ENCODE measurements at places on chromosomes 1 and 21.

GRCh38 chr1:43936431-43937151, 3.0 kb downstream of the ARTN start:
- no peak for DNase-seq

DNA sequence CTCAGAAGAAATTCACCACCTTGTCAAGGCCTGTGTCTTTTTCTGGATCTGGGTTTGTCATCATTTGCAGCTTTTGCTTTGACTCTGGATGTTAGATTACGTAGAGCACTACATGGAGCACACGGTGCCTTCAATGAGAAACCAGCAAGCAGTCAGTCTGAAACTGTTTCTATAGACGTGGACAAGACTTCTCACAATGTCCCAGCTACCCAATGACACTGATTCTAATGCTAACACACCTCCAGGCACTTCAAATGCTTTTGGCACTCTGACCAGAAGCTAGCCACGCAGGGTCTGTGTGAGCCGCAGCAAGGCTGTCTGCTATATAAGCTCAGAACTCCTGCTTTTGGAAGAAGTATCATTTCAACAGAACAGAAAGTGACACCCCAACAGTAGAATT, 38.2 kb downstream of the ITPKB start:
- DNase-seq, result no peak

- no peak for DNase-seq
These were observed 1.4 kb upstream of the PTPRF start for GRCh38 chr1:43529206-43529731.

GRCh38 chr1:99728494-99729235, 37.8 kb downstream of the FRRS1 start:
- DNase-seq, result no peak

- DNase-seq, result no peak
These were observed 27.5 kb upstream of the ZFP69B start for GRCh38 chr1:40422630-40423263.

DNA sequence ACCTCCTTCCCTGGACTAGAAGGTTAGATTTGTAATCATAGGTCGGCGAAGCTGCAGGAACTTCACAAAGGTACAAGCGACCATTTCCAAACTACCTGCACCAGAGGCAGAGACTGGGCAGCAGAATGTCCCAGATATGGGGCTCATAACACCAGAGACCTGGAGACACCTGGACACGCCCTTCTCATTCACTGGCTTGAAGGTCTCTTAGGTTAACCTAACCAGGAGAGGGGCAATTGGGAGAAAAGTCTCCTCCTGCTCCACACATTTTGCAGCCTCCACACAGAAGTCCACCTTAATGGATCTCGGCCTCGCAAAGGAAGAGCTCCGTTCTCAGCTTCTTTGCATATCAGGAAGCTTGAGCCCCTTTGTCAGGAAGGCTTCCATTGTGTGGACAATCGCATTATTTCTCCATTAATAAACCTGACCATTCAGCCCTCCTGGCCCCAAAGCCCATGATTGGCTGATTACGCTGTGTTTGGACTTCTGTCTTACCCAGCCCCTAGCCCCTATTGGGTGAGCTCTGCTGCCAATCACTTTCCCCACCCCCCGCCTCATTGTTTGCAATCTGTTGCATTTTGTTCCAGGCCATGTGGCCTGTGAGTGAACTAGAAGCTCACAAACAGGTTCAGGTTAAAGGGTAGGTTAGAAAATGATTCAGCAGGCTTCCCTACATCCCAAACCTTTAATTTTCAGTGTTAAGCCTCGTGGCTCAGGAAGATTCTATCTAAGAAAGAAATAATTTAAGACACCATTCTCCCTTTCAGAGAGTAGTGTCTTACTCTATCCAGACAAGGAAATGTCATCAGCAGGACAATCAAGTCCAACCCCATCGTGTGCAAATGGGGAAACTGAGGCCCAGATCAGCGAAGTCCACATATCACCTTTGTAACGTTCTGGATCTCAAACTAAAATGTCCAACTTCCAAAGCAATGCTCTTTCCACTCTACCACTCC, 2.8 kb downstream of the MYCL start:
- DNase-seq, result no peak

GRCh38 chr1:68111519-68112436, 61.4 kb upstream of the DIRAS3 start:
- DNase-seq, result no peak

- no peak for DNase-seq
These were observed 316.2 kb downstream of the HMCN1 start for GRCh38 chr1:186050360-186050759.

DNA sequence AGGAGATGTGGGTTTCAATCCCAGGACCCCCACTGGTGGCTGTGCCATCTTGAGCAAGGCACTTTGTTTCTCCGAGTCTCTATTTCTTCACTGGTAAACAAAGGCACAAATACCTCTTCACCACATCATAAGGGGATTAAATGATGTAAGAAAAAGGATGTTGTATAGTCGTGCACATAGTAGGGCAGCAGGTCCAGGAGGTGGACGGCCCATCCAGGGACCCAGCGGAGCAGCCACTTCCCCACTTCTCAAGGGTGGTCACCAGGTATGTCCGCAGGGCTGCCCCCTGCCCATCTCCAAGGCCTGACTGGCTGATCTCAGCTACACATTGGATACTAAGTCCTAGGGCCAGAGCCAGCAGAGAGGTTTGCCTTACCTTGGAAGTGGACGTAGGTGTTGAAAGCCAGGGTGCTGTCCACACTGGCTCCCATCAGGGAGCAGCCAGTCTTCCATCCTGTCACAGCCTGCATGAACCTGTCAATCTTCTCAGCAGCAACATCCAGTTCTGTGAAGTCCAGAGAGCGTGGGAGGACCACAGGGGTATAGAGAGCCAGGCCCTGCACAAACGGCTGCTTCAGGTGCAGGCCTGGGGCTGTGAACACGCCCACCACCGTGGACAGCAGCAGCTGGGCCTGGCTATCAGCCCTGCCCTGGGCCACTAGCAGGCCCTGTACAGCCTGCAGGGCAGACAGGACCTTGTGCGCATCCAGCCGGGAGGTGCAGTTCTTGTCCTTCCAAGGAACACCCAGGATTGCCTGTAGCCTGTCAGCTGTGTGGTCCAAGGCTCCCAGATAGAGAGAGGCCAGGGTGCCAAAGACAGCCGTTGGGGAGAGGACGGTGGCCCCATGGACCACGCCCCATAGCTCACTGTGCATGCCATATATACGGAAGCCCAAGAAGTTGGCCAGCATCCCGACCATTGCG, 4.0 kb downstream of the AGT start:
- DNase-seq, result no peak

DNA sequence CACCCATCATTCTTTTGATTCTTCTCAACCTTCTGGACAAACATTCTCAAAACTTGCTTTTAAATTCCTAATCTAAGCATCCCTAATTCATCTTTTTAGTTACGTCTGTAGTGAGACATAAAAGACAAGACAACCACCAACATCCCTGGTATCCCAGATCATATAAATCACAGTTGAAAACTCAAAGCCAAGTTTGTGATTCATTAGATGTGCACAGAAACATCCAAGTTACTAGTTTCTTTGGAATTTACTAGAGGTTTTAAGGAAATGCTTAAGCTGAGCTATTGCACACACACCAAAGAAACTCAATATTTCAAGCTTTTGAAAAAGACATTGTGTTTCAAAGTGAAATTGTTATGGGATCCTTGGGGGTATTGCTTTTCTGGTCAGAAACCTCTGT, 47.6 kb downstream of the ATP6V1G3 start:
- no peak for DNase-seq

DNA sequence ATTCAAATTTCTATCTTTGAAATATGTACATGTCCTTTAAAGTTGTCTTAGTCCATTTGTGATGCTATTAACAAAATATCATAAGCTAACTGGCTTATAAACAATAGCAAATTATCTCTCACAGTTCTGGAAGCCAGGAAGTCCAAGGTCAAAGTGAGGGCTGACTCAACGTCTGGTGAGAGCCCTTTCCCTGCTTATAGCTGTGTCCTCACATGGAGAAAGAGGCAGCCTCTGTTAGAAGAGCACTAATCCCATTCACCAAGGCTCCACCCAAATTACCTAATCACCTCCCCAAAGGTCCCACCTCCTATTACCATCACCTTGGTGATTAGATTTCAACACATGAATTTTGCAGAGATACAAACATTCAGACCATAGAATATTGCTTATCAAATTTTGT, 450.1 kb upstream of the BEND5 start:
- DNase-seq, result no peak

DNA sequence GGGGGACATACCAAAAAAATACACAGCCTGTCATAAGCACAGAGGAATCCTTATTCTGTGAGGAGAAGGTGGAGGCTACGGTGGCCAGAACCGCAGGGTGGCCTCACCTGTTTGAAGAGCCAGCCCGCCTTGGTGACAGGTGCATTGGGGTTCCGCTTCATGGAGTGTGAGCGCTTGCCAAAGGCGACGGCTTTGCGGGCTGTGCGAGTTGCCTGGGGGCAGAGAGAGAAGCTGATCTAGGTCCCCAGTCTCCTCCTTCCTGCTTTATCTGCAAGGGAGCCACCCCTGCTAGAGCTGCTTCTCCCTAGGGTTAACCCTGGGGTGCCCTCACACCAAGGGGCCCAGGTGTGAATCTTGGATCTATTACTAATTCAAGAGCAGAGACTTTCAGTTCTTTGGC, 54.3 kb upstream of the GOLT1A start:
- DNase-seq, result no peak

DNA sequence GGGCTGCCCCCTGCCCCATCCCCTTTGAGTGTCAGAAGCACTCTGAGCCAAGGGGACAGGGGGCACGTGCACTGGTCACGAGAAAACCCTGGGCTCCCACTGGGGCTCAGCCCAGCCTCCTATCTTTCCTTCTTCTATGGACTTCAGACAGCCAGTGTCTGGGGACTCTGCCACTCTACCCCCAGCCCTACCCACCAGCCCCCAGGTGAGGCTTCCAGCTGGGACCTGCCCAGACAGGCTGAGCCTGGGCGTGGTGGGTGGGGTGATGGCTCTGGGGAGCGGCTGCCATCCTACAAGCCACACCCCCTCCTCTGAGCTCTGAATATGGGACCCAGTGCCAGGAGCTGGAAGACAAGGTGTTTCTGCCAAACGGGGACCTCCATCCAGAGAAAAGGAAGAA, 8.0 kb upstream of the SFN start:
- DNase-seq, result no peak

- no peak for DNase-seq
These were observed 177.3 kb downstream of the EDEM3 start for GRCh38 chr1:184577319-184577718.

DNA sequence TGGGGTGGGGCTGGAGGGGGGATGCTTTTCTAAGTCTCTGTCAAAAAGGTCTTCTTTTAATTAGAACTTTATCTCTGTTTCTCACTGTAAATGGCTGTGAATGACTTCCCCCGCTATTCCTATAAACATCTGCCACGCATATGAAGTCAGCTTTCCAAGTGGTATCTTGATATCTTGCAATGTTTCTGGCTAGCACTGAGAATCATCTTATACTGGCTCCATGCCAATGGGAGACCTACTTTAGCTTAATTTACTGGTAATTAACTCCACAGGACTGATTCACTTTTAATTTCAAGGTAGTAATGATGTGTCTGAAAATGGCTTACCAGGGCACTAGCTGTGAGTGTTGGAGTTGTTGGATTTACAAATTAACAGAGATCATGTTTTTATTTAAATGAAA, 4.3 kb downstream of the GPR88 start:
- DNase-seq, result no peak

- no peak for DNase-seq
These were observed 19.2 kb upstream of the RLF start for GRCh38 chr1:40141878-40142535.

- DNase-seq, result no peak
These were observed 42.6 kb upstream of the SRSF10 start for GRCh38 chr1:24022581-24023361.

GRCh38 chr1:115222616-115223402, 115.2 kb downstream of the NGF start:
- DNase-seq, result no peak

GRCh38 chr1:11037740-11038182, 9.3 kb downstream of the MASP2 start:
- DNase-seq, result no peak

GRCh38 chr1:207428783-207429182, 25.3 kb upstream of the CR2 start:
- DNase-seq, result no peak

- no peak for DNase-seq
These were observed 26.5 kb downstream of the RIPPLY3 start for GRCh38 chr21:37032877-37033471.

DNA sequence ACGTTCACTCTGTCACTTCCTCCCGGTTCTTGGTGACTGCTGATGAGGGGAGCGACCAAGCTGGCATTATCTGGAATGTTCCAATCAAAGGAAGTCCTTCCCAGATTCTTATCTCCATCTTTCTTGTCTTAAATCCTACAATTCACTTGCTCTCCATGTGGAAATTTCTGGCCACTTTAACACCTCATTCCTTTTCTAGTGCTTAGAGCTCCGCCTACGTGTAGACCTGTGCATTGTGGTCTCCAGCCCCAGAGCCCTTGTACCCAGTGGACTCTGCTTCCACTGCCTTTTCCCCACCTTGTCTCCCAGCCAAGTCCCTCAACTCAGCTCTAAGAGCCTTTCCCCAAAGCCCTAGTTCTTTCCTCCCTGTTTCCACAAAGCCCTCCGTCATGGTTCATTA, 12.2 kb upstream of the KLHDC7A start:
- DNase-seq, result no peak

- no peak for DNase-seq
These were observed 422 bp upstream of the RSBN1 start for GRCh38 chr1:113812661-113813135.

DNA sequence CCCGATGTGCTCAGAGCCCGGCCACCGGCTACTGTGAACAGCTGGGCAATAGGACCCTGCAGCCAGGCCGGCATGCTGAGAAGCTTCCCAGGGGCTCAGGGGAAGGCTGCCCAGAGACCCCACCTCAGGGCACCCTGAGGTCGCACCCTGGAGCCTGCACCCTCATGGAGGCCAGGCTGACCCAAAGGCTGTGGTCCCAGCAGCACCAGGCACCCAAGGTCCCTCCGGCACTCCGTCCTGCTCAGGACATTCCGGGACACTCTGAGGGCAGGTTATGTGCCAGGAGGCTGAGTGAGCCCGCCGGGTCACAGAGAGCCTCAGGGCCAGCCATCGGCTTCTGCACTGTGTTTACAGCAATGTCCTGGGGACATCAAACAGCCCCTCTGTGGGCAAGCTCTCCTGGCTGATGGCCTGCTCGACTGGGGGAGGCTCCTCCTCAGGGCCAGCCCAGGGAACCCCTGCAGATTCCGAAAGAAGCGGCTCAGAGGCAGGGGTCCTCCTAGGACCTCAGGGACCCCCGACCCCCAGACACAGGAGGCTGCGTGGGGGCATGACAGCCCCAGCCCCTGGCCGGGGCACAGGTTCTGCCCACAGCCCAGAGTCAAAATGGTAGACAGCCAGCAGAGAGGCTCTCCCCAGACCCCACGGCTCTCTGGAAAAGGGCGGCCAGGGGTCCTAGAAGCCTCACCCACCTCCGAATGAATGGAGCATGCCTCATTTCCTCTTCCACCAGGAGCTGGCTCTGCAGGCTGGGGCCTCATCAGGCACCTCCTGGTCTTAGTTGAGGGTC, 8.2 kb downstream of the SLC19A1 start:
- no peak for DNase-seq

DNA sequence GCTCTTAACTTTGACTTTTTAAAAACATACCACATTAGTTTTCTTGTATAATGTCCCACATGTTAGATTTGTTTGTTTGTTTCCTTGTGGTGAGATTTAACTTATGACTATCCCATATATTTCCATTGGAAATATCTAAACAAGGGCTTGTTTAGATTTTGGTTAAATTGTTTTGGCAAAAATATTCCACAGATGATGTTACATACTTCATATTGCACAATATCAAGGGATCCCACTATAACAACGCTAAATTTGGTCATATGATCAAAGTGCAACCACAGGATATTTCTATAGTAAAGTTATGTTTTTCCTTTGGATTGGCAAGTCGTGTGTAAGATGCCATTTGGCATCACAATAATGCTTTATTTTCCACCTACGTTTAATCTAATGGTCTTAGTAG, 396.7 kb downstream of the TGFB2 start:
- no peak for DNase-seq

Data from esophagus squamous epithelium (tissue), 5 donors.